ENCODE measurements at places on chromosomes 16 and 17.

- no peak for DNase-seq
These were observed 79.1 kb upstream of the HNF1B start for GRCh38 chr17:37823996-37824395.

GRCh38 chr17:42673885-42674754 lies 2.7 kb downstream of the PLEKHH3 start:
- DNase-seq: no peak

- DNase-seq: no peak
These were observed 34.5 kb downstream of the HLF start for GRCh38 chr17:55299162-55299838.

DNA sequence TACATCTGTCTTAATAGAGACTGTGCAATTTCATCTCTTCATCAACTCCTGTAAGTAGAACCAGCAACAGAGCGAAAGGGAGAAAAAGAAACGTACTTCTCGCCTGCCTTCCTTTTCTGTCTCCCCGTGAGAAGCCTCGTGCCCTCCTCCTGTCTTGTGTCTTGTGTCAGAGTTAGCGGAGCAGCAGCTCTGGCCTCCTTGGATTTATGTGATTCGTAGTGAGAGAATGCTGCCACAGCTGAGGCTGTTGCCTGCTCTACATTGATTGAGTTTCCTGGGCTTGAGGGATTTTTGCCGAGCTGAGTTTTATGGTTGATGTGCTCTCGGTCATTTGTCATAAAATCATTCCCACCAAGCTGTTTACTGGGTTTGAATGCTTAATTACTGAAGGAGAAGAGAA lies 579.1 kb upstream of the RBFOX1 start:
- no peak for DNase-seq

DNA sequence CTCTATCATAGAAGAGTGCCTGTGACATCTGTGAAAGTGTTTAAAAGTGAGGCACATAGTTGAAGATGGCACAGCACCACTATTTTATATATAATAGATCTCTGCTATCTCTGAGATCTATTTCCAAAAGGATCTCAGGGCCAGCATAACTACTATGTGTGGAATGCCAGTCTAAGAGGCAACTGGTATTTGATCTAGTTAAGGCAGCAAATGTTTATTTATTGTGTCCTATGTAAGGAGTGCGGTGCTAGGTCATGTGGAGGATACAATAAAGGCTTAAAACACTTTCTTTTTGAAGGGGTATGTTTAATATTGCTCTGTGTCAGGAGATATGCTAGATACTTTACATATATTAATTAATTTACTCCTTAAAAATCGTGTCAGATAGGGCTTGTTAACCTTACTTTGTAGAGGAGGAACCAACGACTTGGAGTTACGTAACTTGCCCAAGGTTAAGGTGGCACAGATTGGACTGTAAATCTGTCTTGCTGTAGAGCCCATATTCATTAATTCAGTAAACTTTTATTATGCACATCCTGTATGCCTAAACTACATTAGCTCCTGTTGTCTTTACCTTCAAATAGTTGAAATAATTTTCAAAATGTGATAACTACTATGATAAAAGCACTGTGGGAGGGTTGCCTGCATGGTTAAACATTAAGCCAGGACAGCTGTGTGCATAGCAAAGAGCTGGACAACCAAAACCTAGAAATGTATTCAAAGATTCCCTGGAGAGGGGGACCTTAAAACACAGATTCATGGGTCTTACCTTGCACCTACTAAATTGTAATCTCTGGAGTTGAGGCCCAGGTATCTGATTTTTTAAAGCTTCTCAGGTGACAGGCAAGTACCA lies 83.3 kb downstream of the NLK start:
- no peak for DNase-seq
